ENCODE measurements at places on chromosomes 5 and 9. TPM values are rescaled to one million over a fixed set of nuclear protein-coding genes. Genes with fewer than 3 reads are reported as not detected.

Gene KCNT1
- not detected for total RNA-seq

Gene CATSPER3
- under 0.01 TPM for total RNA-seq

Gene FOXD4
- not detected for total RNA-seq

Gene MAPKAP1
- 108 TPM for total RNA-seq

Gene BRD3
- 6.1 TPM for total RNA-seq

Gene BSPRY
- not detected for total RNA-seq

Gene TSC1
- total RNA-seq: 22.7 TPM

Gene GLDC
- total RNA-seq: 1.8 TPM

Gene NTRK2
- total RNA-seq: not detected

Gene DIRAS2
- total RNA-seq: 0.18 TPM

Gene RGP1
- total RNA-seq: 15.9 TPM

Gene OGN
- total RNA-seq: under 0.01 TPM

Gene CDX1
- not detected for total RNA-seq

Gene PAPPA
- 7.3 TPM for total RNA-seq

Gene CMYA5
- 0.89 TPM for total RNA-seq

Gene PRR16
- 34.3 TPM for total RNA-seq

Gene NEURL1B
- 5.3 TPM for total RNA-seq

Gene FSTL4
- not detected for total RNA-seq

Gene CFAP90
- total RNA-seq: 0.58 TPM

Gene RASEF
- total RNA-seq: not detected

Gene ANKRD34B
- not detected for total RNA-seq

Gene AFAP1L1
- total RNA-seq: 5.1 TPM

Gene PHF24
- not detected for total RNA-seq

Gene OMD
- not detected for total RNA-seq

Gene FCN2
- total RNA-seq: not detected

Gene SLC9A3
- total RNA-seq: 2.1 TPM

Gene FGF18
- not detected for total RNA-seq

Gene PCDHGC3
- total RNA-seq: 38.6 TPM

Gene IFNB1
- total RNA-seq: not detected
